Activated T-cell treated with anti-CD3 and anti-CD28 coated beads, Interleukin-2, amount 50 U/mL, for 48 hours (primary cell): ENCODE measurements at places on chromosomes 12 and 14.

DNA sequence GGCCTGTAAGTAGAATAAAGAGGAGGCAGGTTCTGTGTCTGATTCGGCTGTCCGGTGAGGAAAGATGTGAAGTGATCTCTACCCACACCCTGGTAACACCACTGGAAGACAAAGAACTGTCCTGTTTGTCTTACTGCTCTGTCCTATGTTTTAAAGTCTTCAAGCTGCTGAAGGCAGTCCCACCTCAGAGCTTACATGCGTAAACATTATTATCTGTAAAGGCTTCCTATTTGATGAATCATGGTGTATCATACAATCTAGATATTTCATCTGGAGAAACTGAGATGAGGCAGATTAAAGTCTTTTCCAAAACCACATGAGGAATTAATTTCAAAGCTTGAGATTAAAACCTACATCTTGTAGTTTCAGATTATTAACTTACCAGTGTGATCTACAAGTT lies 427.6 kb downstream of the ZFP36L1 start:
- no peak for DNase-seq

GRCh38 chr12:110249105-110249504 lies 31.9 kb upstream of the ATP2A2 start:
- no peak for DNase-seq

- no peak for DNase-seq
Measured at GRCh38 chr12:31737345-31737744, 8.5 kb upstream of the AMN1 start.

DNA sequence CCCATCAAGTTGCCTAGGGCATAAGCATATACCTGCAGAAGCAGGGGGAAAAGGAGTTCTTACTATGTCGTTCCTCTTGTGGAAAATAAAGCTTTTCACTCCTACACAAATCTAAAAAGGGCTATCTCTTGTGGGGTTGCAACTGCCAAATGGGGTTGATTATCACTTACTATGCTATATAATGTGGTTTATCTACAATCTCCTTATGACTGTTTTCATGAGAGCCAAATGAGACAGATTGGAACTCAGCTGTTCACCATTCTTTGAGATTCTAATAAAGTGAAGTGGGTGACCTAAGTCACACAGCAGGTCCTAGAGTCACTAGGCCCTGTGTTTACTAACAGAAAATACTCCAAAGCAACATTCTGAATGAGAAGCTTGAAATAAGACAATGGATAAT lies 47.7 kb downstream of the CIT start:
- no peak for DNase-seq

GRCh38 chr12:47077206-47078085 lies 2.0 kb upstream of the PCED1B start:
- no peak for DNase-seq

- DNase-seq, result peak; percentile 40
Measured at GRCh38 chr14:64502887-64503433, 678 bp downstream of the ZBTB25 start.

DNA sequence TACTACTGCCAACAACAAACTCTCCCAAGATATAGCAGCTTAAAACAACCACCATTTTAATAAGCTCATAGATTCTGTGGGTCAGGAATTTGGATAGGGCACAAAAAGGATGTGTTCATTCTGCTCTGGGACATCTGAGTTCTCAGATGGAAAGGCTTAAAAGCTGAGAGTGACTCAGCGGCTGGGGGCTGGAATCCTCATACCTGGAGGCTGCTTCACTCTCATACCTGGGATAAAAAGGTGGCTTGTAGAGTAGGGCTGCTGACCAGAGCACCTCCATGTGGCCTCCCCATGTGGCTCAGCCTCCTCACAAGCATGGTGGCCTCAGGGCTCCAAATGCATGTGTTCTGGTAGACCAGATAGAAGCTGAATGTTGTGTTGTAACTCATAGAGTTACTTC lies 20.2 kb upstream of the PELI2 start:
- DNase-seq, result no peak

- DNase-seq, result no peak
Measured at GRCh38 chr12:47102845-47103651, 23.3 kb upstream of the AMIGO2 start.

DNA sequence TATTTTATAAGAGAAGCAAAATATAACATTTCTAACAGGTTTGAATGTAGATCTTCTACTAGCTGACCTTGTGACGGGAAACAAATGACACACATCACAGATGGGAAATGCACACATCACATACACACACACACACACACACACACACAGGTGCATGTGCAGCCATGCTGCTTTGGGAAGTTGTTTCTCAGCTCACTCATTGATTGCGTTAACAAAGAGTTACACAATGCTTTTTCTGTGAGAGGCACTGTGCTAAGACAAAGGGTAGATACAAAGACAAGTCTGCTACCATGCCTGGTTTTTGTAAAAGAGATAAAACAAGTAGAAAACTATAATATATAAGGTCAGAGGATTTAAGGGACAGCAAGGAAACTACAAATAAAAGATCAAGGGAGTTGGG lies 1.3 kb upstream of the NR1H4 start:
- DNase-seq, result no peak

DNA sequence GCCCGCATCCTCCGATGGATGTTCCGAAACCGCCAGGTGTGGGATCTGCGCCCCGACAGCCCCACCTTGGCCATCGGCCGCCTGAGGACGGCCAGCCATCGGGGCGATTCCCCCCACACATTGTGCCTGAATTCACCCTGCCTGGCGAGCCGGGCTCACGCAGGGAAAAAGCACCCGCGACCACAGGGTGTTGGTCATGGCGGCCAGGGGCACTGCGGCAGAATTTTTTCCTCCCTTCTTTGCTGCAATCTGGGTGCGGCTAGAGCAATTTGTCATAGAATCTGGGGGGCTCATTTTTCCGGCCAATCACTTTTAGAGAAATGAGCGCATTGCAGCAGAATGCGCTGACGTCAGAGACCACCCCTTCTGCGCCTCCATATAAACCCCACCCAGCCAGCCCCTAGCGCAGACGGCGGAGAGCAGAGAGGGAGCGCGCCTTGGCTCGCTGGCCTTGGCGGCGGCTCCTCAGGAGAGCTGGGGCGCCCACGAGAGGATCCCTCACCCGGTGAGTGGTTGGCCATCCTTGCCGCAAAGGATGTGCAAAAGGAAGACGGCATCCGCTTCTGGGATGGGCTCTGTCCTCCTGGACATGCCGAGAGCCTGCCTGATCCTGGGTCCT lies at the start of gene MEG3:
MEG3 (plus strand) TSS at position 406 of the 619 bp plus-strand sequence.
- no peak for DNase-seq

DNA sequence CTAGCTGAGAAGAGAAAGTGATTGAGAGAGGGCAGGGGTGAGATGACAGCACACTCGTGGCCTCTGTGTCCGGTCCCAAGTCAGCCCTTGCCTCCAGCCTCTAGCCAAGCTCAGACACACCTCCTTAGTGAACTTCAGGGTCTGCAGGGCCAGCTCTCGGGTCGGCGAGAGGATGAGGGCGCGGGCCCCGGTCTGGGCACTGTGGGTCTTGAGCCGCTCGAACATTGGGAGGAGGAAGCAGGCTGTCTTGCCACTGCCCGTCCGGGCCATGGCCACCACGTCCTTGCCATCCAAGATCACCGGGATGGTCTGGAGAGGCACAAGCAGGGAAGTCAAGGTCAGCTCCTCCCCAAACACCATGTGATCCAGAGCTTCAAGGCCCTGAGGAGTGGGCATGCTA lies 6.3 kb downstream of the DDX54 start:
- DNase-seq, result no peak

- no peak for DNase-seq
Measured at GRCh38 chr12:57609101-57609780, 2.0 kb upstream of the ARHGEF25 start.

DNA sequence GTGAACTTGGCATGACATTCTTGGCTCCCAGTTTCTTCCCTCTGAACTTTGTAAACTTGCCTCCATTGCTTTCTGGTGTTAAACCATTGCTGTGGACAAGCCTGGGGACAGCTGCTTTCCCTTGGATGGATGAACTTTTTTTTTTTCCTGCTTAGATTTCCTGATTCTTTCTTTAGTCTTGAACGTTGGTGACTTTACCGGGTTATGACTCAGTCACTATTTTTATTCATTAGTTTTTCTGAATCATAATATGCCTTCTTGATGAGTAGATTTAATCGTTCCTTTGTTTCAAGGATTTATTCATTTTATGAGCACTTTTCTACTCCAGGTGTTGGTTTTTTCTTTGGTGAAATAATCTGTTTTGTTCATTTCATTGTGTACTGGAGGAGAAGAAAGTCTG lies 155.0 kb upstream of the RTL1 start:
- no peak for DNase-seq

DNA sequence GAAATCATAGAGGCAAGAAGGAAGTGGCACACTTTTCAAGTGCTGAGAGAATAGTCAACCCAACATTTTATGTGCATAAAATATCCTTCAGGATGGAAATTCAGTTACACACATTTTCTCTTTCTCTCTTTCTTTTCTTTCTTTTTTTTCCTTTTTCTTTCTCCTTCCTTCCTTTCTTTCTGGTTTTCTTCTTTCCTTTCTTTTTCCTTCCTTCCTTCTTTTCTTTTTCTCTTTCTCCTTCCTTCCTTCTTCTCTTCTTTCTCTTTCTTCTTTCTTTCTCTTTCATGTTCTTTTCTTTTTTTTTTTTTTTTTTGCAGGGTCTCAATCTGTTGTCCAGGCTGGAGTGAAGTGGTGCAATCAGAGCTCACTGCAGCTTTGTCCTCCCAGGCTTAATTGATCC lies 38.7 kb upstream of the OR5AU1 start:
- DNase-seq, result no peak

GRCh38 chr14:36289954-36290353 lies 30.5 kb downstream of the MBIP start:
- no peak for DNase-seq

DNA sequence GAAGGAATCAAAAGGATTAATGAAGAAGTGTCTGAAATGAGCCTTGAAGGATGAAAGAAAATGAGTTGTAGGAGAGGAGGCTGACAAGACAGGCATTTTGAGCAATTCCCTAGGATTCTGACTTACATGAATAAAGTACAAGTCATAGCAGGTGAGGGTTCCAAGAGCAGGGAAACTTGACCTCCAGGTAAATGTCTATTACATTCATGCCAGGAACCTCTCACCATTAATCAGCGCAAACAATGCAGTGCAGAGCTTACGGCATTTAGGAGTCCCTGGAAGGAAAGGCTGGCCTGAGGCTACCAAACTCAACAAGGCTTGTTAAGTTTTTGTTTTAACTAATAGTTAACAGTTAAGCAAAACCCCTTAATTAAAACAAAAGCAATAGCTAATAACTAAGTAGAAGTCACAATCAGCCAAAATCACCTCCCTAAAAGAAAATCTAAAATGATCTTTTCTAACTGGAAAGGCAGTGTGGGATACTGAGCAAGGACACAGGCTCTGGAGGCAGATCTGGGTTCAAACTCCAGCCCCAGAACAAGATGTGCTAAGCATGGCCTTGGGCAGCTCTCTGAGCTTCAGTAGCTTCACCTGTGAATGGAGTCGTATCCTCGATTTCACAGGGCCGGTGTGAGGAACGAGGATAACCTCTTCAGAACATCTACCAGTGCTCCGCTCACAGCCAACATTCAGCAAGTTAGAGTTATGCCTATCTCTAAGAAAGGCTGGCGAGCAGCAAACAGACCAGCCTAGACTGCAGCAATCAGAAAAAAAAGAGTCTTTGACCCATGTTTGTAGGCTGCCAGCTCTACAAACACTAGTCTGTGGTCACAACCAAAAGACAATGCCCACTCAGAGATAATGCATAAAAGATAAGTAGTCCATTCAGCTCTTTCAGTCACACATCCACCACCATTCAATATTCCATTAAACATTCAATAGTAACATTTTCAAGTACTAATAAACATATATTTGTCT lies 16.9 kb downstream of the PPTC7 start:
- DNase-seq, result no peak

- no peak for DNase-seq
Measured at GRCh38 chr12:31586728-31587127, 4.2 kb downstream of the DENND5B start.

- peak; percentile 19 for DNase-seq
Measured at GRCh38 chr14:36658123-36659009, 3.3 kb upstream of the PAX9 start.

- no peak for DNase-seq
Measured at GRCh38 chr14:47843236-47843635, 167.8 kb upstream of the MDGA2 start.

GRCh38 chr12:24823808-24824515 lies 124.9 kb downstream of the BCAT1 start:
- no peak for DNase-seq

DNA sequence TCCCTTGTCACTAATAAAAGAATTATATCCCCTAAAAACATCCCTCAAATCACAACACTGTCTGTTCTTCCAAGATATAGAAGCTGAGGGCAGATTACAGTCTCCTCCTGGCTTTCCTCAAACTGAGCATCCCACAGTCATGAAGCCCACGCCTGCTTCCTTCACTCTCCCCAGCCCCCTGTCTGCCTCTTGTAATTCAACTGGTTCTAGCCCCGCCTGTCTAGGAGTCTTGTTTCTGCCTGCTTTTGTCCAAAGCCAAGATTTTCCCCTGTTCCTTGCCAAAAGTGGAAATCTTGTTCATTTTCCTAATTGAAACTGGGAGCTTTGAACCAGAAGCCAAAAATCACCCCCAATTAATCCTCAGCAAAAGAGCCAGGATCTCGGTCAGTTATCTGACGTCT lies 35.9 kb upstream of the PWP1 start:
- no peak for DNase-seq

DNA sequence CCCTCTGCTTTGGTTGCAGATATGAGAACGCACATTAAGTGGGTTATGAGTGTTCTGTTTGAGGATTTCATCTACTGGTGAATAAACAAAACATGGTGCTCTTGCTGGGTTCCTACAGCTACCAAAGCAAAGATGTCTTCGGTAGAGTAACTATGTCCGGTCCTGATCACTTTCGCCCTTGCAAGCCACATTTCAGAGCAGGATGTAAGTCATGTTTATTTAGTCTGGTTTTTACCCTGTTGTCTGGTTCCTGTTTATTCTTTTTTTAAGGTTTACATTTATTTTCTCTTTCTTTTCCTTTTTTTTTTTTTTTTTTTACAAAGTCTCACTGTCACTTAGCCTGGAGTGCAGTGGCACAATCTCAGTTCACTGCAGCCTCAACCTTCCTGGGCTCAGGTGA lies 99.2 kb downstream of the VEZT start:
- DNase-seq, result no peak
